ENCODE measurements at places on chromosomes 12 and 14.

DNA sequence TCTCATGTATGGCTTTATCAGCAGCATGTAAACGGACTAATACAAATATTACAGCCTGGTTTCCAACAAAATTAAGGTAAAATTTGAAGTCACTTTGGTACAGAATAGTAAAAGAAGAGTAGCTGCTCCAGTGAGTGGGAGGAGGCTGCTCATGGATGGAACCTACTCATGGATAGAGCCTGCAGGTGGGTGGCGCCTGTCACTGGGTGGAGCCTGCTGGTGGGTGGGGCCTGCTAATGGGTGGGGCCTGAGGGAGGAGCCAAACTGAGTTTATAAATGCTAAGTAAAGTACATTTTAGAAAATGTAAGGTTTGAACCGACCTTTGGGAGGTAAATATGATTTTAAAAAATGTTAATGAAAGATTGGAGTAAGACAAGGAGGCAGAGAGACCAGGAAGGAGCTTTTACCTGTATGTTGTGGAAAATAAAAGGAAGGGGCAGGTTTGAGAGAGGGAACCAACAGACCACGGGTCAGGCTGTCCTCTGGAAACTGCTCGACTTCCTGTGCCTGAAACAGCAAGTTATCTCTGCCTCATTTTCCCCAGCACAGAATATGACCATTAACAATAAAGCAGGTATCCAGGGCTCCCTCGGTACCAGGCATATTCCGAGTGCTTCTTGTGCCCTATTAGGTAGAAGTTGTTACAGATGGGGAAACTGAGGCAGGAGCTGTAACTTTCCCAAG, 55.9 kb upstream of the SEL1L start:
- DNase-seq, result no peak

- DNase-seq, result no peak
Observed at GRCh38 chr14:95442016-95442632, 74.3 kb downstream of the SYNE3 start.

DNA sequence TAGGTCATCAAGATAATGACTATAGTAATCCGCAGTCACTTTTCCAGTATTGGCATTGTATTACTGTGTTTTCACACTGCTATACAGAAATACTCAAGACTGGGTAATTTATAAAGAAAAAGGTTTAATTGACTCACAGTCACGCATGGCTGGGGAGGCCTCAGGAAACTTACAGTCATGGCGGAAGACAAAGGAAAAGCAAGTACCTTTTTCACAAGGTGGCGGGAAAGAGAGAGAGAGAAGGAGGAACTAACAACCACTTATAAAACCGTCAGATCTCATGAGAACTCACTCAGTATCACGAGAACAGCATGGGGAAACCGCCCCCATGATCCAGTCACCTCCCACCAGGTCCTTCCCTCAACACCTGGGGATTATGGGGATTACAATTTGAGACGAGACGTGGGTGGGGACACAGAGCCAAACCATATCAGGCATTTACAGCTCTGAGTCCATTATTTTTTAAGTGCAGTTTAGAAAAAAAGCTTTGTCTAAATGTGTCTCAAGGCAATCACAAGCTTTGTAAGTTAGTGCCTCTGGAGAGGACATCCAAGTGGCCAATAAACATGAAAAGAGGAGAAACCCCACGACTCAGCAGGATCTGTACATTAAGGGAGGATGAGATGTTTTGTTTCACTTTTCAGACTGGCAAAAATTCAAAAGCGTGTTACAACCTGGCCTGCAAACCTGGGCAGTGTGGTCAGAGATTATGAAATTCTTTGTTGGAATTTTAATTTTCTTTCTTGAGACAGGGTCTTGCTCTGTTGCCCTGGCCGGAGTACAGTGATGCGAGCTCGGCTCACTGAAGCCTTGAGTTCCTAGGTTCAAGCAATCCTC, 82.0 kb downstream of the DNAH10 start:
- no peak for DNase-seq

GRCh38 chr14:103594265-103594664, 31.5 kb downstream of the COA8 start:
- peak; percentile 91 for DNase-seq

GRCh38 chr12:66132408-66132807, 1.9 kb upstream of the LLPH start:
- peak; percentile 92 for DNase-seq

DNA sequence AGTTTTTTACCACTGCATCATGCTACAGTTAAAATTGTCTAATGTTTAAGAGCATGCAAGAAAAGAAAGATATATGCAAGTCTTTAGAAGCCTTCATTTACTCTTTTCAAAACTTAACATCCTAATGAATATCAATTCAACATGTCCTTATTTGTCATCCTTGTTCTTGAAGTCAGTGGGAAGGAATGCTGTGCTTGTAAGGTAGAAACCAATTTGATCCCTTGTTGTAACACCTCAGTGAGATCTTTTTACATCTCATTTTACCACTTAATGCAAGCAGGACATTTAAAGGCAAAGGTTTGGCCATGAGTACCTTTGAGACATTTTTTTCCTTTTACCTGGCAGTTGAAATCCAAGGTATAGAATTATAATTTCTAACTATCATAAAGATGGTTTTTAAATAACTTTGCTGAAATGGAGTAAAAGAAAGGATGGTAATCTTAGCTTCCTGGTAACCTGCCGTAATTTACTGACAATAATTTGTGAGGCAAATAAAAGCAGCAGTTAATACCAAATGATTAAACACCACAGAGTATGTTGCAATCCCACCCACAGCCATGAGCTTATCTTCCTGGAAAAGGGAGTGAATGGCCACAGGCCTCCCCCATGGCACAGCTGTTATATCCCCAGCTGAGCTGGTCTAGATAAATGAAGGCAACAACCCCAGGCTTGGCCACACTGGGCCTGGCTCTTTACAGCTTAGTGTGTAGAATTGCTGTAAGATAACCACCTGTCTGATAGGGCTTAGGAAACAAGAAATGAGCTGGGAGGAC, 33.2 kb upstream of the STRN3 start:
- peak; percentile 96 for DNase-seq

DNA sequence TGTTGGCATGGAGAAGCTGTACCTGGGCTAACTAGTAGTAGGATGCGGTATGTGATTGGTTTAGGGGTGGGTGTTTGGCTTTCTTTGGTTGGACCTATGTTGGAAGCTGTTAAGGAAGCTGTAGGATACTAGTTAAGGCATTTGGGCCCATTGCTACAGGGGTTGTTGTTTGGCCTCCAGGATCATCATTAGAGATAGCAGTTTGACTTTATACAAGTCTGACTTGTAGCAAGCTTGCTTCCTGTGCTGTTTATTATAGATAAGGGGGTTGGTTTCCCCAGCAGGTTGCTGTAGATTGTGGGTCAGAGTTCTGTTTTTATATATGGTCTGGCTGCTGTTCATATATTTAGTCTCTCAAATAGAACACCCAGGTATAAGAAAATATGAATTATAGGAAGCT, 1.4 kb upstream of the PRIM1 start:
- no peak for DNase-seq

- no peak for DNase-seq
Observed at GRCh38 chr12:77387214-77387613, 321.8 kb upstream of the E2F7 start.

- peak; percentile 69 for DNase-seq
Observed at GRCh38 chr12:6326316-6327228, 15.3 kb downstream of the TNFRSF1A start.

GRCh38 chr12:12521044-12521485, 41.6 kb downstream of the DUSP16 start:
- no peak for DNase-seq

GRCh38 chr12:54409267-54409666, 9.8 kb downstream of the ITGA5 start:
- no peak for DNase-seq

- DNase-seq, result no peak
Observed at GRCh38 chr12:51600721-51601120, 9.7 kb downstream of the SCN8A start.

DNA sequence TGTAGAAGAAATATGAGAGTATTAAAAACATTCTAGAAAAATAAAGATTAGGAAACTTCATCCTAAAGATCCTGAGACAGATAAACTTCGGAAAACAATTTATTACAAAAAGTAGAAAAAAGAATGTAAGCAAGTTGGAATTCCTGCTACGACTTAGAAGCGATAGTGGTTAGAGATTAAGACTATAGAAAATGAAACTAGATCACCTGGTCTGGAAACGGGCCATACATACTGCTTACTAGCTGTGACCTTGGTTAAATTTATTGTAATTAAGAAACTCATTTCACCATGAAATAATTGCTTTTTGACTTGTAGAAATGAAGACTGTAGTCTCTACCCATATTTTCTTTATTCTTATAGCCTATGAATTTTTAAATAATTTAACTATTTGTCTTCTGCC, 614.1 kb downstream of the SLC16A7 start:
- no peak for DNase-seq

GRCh38 chr12:24060089-24060488, 110.6 kb upstream of the SOX5 start:
- no peak for DNase-seq

GRCh38 chr12:60308366-60308991, 712.6 kb downstream of the SLC16A7 start:
- DNase-seq, result no peak

- DNase-seq, result no peak
Observed at GRCh38 chr12:47378907-47379306, 299.1 kb upstream of the AMIGO2 start.

GRCh38 chr12:68568922-68569569, 41.7 kb upstream of the RAP1B start:
- DNase-seq, result no peak

DNA sequence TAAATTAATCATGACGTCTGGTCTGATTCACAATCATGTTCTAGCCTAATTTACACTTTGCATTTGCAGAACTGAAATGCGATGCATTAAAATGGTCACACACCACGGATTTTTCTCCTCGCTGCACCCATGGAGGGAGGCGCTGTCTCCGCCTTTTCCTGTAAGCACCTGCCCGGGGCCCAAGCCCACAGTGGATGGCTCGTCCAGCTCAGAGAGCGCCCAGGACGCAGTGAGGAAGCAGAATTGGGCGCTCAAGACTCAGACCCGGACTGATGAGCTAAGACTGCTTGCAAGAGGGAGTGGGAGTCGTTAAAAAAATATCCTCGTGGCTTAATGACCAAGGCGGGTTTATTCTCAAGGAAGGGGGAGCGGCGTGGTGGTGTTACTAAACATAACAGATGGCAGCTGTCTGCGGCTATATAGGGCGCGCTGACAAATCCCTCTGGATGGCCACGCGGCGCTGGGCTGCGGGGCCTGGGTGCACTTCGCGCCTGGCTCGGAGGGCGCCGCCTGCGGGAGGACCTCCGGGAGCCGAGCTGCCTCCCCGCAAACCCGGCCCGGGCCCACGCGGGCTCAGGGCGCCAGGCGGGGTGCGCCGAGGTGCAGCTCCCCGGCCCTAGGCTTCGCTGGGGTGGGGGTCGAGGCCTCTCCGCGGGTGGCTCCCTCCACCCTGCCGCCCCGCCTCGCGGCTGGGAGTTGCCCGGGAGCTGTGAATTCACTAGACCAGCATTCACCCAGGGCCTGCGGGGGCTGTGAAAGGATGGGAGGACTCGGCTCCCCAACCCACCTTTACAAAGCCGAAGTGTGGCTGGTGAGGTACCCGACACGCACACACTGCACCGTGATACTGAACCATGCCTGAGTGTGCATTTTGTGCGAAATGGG, 78.7 kb downstream of the PPM1A start:
- no peak for DNase-seq

- DNase-seq, result no peak
Observed at GRCh38 chr14:57884175-57884574, 18.3 kb upstream of the SLC35F4 start.

DNA sequence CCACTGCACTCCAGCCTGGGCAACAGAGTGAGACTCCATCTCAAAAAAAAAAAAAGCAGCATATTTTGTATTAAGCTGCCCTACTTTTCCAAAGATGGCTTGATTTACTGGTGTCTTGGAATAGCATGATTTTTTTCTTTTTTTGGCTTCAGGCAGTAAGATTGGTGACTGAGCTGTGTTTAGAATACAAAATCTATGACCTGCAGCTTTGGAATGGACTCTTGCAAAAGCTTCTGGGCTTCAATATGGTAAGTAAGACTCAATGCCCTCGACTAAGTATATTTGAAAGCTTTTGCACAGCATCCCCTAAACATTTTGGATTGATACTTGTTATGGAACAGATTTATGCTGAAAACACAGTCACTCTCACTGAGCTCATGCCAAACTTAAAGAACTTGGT, 87.8 kb downstream of the KNTC1 start:
- no peak for DNase-seq

GRCh38 chr14:44847526-44848309, 114.0 kb downstream of the KLHL28 start:
- no peak for DNase-seq

GRCh38 chr12:106090591-106091445, 47.9 kb downstream of the NUAK1 start:
- no peak for DNase-seq
